ENCODE measurements at places on chromosomes 11 and 22.

- DNase-seq: no peak
Measured at GRCh38 chr11:107473792-107474191, 16.2 kb upstream of the CWF19L2 start.

GRCh38 chr11:32701616-32702015 is 92.8 kb downstream of the CCDC73 start:
- DNase-seq: no peak

GRCh38 chr11:116791002-116791812 is 472 bp downstream of the APOA5 start:
- DNase-seq: peak; percentile 84

DNA sequence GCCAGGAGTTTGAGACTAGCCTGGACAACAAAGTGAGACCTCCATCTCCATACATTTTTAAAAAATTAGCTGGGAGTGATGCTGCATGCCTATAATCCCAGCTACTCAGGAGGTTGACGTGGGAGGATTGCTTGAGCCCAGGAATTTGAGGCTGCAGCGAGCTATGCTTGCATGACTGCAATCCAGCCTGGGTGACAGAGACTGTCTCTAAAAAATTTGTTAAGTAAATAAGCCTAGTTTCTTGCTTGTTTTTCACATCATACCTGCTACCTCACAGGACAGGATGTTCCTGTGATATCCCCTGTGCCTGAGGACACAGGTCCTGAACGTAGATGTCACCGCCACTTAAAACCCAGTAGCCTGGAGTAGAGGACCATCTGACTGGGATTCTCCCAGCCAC is 348.6 kb downstream of the MN1 start:
- no peak for DNase-seq

- no peak for DNase-seq
Measured at GRCh38 chr11:64072403-64072802, 36.7 kb downstream of the FLRT1 start.

DNA sequence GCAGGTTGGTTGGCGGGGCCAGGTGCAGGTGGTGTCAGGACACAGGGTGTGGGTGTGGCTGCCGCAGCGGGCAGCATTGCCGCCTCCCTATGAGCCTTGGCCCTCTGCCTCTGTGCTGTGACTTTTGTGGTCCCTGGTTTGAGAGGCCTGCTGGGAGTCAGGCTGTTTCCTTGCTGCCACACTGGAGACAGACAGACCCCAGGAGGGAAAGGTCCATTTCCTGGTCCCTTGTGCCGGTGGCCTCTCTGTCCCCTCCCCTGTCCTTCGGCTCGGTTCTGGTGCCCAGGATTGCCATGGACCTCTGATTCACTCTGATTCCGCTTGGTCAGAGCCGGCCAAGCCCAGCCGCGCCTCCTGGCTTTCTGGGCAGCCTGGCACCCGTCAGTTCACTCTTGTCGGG is 196.9 kb downstream of the TBC1D22A start:
- no peak for DNase-seq

GRCh38 chr22:46752286-46752987 is 10.0 kb upstream of the TBC1D22A start:
- DNase-seq: no peak

DNA sequence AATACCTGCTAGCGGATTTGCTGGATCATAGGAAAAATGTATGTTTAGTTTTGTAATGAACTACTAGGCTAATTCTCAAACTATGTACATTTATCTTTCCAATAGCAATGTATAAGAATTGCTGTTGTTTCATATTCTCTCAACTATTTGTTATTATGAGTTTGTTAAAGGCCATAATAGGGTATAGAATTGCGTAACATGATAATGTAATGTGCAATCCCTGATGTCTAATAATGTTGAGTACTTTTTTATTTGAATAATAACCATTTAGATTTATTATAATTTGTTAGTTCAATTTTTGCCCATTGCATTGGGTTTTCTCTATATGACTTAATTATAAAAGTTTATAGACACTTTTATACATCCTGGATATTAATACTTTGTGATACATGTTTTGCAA is 801.6 kb downstream of the LUZP2 start:
- DNase-seq: no peak

GRCh38 chr11:68954836-68955606 is 25.8 kb downstream of the MRGPRD start:
- no peak for DNase-seq

GRCh38 chr11:1077033-1077416 is 2.4 kb downstream of the MUC2 start:
- DNase-seq: no peak

- no peak for DNase-seq
Measured at GRCh38 chr22:27900153-27900552, 18.9 kb downstream of the PITPNB start.

GRCh38 chr11:125476721-125477120 is 19.3 kb downstream of the FEZ1 start:
- no peak for DNase-seq

DNA sequence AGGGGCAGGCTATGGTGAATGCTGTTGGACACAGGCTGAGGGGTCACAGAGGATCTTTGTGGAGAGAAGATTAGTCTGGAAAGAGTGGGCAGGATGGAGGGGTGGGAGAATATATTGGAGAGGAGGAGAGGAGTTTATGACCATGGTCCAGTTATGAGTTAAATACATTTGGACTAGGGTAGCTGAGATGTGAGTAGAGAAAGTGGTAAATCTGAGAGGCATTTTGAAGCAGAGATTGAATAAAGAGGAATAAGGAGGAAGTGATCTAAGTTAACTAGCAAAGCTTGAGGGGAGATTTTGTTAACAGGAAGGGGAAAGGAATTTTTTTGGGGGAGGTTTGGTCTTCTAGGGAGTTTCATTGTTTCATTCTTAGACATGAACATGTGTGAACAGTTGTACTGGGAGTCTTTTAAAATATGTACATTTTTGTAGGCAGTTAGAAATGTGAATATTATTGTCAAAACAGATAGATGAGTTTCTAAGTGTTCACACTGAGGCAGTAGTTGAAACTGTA is 43.1 kb upstream of the EED start:
- DNase-seq: no peak

DNA sequence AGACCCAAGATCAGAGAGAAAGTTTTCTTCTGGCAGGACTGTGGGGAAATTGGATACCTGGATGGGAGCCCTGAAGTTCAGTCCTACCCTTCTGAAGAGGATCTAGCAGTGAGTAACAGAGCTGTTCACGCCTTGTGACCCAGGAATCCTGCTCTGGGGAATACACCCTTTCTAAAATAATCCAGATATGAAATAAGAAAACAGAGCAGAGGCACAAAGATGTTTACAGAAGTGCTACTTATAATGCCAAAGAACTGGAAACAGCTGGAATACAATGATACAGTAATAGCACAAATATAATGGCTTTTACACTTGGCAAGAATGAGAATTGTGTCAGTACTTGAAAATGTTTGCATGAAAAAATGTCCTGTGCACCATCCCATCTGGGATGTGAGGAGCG is 304.0 kb upstream of the NARS2 start:
- DNase-seq: no peak

DNA sequence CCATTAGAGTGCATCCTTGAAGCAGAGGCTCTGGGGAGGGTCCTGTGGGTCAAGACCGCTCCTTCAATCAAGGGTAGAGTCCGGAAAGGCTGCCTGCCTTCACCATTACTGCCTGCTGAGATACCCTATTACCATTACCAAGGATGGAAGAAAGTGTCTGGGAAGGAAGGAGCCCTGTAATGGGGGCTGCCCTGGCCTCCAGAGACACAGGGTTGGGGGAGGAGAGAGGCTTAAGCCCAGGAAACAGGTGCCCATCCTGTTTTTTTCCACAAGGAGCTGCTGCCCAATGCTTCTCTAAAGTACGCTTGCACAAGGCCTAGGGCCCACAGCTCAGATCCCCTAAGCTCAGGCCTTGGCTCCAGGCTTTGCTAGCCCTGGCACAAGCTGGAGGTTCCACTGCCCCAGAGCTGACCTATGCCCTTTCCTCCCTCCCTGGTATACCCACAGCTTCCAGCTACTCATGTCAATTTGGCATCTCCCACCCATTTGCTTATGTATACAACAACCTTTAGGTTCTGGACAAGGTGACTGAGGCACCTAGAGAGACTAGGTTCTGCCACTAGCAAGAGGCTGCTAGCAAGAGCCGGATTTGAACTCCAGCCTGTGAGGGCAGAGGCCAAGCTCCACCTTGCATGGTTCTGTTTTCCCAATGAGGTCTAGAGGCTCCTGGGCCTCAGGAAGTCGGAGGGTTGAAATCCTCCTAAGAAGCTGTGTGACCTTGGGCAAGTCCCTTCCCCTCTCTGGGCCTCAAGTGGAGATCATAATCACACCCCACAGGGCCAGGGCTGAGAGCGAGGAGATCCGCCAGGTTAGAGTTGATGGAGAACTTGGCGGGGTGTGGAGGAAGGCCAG is 1.5 kb upstream of the PLCB3 start:
- no peak for DNase-seq

All from activated naive CD4-positive, alpha-beta T cell treated with anti-CD3 and anti-CD28 coated beads for 36 hours (primary cell).